AG04449 (cell line): ENCODE measurements at places on chromosomes 7 and 10.

DNA sequence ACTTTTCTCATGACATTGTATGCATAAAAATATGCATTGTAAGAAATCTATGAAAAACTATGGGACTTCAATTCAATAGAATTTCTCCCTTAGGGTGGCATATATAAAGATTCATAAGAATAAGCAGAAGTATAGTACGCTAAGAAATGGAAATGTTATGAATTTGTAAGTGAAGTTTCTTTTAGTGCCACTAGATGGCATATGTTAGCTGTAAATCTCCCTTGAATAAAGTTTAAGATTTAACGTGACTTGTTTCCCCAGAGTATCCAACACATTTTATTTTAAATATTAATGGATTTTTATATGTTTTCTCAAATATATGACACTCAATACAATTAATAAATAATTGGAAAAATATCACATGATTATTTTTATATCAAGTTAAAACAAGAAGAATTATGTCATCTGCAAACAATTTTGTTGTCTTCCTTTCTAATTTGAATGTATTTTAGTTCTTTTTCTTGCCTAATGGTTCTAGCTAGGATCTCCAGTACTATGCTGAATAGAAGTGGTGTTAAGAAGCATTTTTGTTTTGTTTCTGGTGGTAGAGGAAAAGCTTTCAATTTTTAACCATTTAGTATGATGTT, 287.2 kb downstream of the HGF start:
- DNase-seq, result no peak

GRCh38 chr7:70092314-70093204, 494.3 kb downstream of the AUTS2 start:
- peak; percentile 78 for DNase-seq

GRCh38 chr10:118370499-118370898, 28.4 kb upstream of the FAM204A start:
- no peak for DNase-seq

GRCh38 chr10:28704464-28705161, 27.3 kb downstream of the BAMBI start:
- DNase-seq, result no peak

- no peak for DNase-seq
Observed at GRCh38 chr10:115059301-115059898, 33.8 kb upstream of the ATRNL1 start.

GRCh38 chr10:113486531-113486930, 66.3 kb upstream of the HABP2 start:
- DNase-seq, result no peak

DNA sequence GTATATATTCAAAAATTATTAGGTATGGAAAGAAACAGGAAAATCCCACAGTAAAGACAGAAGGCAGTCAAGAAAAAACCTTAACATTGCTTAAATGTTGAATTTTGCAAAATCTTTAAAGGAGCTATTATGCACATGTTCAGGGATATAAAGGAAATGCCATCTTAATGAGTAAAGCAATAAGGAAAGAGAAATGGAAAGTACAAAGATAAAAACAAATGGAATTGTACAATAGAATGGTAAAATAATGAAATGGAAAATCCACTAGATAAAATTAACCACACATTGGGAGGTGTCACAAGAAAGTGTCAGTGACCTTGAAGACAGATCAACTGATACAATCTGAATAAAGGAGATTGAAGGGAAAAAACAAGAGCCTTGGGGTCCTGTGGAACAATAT, 82.0 kb downstream of the KIF20B start:
- DNase-seq, result no peak

- DNase-seq, result no peak
Observed at GRCh38 chr7:127782075-127782474, 130.1 kb downstream of the SND1 start.

GRCh38 chr10:95467162-95467599, 94.0 kb downstream of the SORBS1 start:
- DNase-seq, result no peak

GRCh38 chr10:8044908-8045725, 9.4 kb upstream of the GATA3 start:
- DNase-seq, result no peak
